ENCODE measurements at places on chromosomes 2 and 18.

GRCh38 chr2:166293984-166294383, 81.8 kb downstream of the SCN9A start:
- no peak for DNase-seq

- DNase-seq = no peak
Observed at GRCh38 chr2:10003206-10004125, 39.9 kb upstream of the KLF11 start.

GRCh38 chr2:85892216-85892944, 3.6 kb upstream of the ST3GAL5 start:
- DNase-seq = no peak

DNA sequence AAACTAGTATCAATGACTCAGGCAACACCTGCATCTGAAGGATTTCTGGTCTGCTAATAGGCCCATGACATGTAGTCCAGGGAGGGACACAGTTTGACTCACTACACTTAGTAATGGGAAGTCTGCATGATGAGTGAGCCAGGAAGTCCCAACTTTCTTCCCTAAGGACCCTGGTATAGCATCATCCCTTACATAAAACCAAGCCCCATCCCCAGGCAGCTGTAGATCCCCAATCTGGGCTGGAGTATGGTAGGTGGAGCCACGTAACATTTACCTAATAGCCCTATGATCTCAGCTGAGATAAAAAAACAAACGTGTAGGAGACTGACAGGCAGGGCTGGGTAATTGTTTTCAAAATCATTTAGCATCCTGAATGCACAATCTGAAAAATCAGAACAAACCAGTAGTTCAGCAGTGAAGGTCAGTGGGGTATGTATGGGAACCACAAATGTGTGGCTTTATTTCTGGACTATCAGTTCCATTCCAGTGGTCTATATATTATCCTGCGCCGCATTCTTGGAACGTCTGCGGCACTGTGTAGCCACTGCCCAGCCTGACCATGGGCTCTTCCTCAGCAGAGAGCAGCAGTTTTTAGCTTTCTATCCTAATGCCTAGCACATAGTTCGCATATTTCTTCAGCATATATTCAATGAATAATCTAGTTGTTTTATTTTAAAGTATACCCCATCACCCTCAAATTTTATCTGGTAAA, 33.5 kb downstream of the EPB41L3 start:
- DNase-seq = no peak

DNA sequence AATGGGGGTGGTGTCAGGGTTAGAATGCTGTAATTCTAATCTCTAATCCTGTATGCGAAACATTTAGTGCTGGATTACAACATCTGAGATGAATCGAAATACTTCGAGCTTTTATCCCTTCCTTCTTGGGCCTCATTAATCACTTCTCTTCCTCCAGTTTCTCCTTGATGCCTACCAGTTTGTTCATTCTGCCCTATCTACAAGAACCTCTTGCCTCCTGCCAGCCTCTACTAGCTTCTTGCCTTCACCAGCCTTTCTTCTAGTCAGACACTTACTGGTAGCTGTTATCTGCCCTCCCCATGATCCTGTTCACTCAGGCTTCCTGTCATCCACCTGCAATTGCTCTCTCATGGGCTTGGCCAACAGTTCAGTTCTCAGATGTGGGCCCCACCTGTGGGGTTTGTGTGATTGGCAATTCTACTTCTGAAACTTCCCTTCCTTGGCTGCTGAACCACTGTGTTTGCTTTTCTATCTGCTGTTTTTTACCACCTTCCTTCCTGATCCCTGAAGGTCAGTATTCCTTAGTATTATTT, 15.4 kb upstream of the FARP2 start:
- no peak for DNase-seq

DNA sequence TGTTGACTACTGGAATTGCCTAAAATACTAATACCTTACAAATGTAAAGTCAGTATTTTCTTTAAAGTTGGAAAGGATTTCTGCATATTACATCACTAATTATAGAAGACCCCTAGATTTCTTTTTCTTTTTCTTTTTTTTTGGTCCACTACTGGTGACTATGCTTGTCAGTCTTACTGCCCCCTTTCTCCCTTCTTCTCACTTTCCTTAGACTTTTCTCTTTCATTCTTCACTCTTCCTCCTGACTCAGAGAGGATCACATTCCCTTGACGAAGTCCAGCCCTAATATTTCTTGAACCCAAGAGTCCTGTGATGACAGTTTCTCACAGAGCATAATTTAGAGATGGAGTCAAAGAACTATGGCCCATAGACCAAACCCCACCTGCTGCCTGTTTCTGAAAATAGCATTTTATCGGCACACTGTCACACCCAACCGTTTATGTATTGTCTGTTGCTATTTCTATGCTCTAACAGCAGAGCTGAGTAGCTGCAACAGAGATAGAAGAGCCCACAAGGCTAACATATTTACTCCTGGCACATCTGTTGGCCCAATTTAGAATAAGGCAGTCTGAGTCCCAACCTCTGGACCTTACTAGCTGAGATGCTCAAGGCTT, 40.6 kb upstream of the RIOK3 start:
- no peak for DNase-seq

- DNase-seq = no peak
Observed at GRCh38 chr18:61683856-61684255, 209.0 kb downstream of the RNF152 start.
